ENCODE measurements at places on chromosomes 12 and 14.
A peak's percentile ranks its signal among the peaks of the same experiment; 100 is the strongest.

DNA sequence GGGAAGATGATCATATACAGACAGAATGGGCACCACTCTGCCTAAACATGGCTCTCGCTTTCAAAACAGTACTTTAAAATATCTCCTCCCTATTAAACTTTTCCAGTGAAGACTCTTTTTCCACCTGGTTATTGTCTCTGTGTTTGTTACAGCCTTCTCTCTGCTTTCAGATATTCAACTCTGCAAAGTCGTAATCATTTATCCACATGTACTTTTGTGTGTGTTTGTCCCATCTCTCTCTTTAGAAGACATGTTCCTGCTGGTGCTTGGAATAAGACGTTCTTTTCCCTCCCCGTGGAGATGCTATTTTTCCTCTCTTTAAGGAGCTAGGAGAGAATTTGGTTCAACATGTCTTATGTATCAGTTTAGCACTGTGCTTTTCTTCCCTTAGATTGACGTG, 45.1 kb downstream of the ETV6 start:
- no peak for DNase-seq

GRCh38 chr12:58302487-58303011, 361.2 kb downstream of the ATP23 start:
- DNase-seq: no peak

GRCh38 chr12:103687253-103687652, 100.2 kb downstream of the STAB2 start:
- DNase-seq: no peak

GRCh38 chr12:99627459-99627858, 20.1 kb upstream of the GARIN6 start:
- no peak for DNase-seq

GRCh38 chr12:91577586-91578539, 395.2 kb upstream of the DCN start:
- peak; percentile 58 for DNase-seq

GRCh38 chr12:100433701-100434100, 40.0 kb upstream of the NR1H4 start:
- no peak for DNase-seq
